ENCODE measurements at places on chromosomes 6 and 20.

DNA sequence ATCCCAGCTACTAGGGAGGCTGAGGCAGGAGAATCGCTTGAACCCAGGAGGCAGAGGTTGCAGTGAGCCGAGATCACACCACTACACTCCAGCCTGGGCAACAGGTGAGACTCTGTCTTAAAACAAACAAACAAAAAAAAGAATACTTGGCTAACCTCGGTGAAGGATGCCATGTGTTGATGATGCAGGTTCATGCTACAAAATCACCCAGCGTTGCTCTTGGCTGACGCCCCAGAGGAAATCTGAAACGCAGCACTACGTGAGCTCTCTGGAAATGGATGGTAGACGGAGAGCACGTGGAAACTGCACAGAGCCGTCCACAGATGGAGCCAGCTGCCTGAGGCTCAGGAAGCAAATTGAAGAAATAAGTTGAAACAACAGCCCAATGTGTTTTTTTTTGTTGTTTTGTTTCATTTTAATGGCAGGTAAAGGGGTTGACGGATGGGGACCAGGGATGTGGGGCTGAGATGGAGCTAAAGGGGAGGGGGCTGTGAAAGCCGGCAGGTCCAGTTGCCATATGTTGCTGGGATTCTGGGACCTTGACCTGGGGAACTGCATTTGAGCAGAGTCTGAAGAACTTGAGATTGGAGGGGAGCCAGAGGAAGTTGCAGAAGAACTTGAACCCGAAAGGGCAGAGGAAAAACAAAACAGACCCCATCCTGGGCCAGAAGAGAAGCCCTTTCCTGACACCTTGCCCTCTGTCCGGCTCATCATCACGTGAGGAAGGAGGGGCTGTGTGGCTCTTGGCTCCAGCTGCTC is 12.8 kb upstream of the MANBAL start:
- DNase-seq: peak; percentile 80

DNA sequence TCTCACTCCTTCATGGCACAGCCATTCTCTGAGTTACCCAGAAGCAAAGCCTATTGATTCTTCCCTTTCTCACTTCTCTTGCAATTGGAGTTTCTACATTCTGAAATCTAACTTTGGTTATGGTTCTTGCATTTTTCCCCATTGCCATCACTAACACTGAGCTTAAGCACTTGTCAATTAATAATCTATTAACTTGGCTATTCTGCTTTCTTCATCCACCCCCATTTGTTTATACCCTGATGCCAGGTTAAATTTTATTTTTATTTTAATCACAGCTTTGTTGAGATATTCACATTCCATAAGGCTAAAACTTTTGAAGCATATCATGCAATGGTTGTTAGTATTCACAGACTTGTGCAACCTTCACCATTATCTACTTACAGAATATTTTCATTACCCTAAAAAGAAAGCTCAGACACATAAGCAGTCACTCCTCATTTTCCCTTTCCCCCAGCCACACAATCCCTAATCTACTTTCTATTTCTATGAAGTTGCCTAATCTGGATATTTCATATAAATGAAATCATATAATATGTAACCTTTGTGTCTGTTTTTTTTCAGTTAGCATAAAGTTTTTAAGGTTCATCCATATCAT is 222.3 kb downstream of the UBE3D start:
- no peak for DNase-seq

DNA sequence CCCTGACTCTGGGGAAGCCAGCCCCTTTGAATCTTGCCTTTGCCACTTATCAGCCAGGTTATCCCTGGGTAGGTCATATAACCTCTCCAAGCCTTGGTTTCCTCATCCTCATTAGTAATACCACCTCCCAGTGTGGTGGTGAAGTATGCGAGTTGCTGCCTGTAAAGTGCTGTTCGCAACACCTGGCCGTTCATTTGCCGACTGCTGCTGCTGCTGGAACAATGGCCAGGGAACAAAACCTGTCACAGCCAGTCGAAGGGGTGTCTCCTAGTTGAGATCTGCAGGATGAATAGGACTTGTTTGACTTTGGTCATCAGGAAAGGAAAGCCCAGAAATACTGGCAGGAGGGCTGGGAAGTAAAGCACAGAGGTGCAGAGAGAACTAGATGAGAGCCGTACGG is 6.1 kb downstream of the MANBAL start:
- DNase-seq: no peak

DNA sequence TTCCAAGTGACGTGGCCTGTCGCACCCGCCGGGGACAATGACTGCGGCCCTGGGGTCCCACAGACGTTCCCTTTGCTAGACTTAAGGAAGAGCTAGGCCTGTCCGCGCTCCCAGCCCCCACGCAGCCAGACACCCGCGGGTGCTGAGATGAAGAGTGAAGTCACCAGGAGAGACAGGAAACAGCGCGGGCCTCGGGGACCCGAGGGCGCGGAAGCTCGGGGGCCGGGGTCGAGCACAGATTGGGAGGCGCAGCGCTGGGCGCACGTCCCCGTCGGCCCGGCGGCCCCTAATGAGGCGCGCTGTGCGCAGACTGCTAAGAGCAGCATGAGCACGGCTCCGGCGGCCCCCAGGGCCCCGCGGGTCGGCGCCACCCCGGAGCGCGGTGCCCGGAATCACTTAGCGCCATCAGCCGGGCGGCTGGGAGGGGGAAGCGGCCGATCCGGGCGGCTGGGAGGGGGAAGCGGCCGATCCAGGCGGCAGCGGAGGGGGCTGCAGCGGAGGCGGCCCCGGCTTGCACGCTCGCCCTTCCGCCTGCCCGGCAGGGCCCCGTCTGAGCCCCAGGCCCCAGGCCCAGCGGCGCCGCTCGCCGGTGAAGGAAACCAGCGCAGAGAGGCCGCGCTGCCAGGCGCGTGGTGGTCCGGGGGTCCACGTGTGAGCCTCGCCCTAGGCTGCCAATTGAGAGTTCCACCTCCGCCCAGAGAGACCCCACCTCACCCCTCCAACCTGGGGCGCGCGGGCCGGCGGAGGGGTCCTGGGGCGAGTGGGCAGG is 8.3 kb upstream of the AVP start:
- no peak for DNase-seq

- DNase-seq: no peak
Measured at GRCh38 chr6:128259029-128259724, 261.2 kb downstream of the PTPRK start.

DNA sequence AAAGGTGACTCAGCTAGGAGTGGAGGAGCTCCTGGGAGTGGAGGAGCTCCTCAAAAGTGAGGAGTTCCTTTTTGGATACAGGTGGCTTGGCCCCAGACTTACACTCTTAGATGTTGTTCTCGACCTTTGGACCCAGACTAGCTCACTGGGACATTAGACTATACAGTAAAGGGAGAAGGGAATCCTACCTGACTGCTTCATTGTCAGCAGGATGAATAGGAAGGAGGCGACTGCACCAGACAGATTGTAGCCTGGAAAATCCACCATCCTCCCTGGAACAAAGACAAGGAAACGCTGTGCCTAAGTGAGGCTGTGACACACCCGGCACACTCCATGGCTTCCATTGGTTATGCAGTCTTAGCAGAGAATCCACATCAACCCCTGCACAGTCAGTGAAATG is at the start of gene BTNL2:
TSS of gene BTNL2 (minus strand) at position 325 of the 400 bp plus-strand sequence. CDS start at position 267, 58 bp downstream.
- DNase-seq: no peak

GRCh38 chr6:21393441-21394165 is 199.9 kb upstream of the SOX4 start:
- no peak for DNase-seq

GRCh38 chr20:3646651-3647050 is 16.5 kb downstream of the GFRA4 start:
- no peak for DNase-seq

- no peak for DNase-seq
Measured at GRCh38 chr6:66628917-66629316, 921.9 kb upstream of the EYS start.

DNA sequence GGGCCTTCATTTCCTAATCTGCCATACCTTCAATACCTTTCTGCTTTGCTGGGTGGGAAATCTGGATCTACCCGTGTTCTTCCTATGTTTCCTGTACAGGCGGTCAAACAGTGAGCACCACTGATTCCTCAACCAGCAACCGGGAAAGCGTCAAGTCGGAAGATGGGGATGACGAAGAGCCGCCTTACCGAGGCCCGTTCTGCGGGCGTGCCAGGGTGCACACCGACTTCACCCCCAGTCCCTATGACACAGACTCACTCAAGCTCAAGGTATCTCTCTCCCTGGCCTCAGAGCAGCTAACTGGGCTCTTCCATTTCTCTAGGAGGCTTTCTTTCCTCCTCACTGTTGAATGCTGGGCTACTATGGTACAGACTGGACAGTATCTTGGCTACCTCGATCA is 190.1 kb downstream of the SASH1 start:
- no peak for DNase-seq

DNA sequence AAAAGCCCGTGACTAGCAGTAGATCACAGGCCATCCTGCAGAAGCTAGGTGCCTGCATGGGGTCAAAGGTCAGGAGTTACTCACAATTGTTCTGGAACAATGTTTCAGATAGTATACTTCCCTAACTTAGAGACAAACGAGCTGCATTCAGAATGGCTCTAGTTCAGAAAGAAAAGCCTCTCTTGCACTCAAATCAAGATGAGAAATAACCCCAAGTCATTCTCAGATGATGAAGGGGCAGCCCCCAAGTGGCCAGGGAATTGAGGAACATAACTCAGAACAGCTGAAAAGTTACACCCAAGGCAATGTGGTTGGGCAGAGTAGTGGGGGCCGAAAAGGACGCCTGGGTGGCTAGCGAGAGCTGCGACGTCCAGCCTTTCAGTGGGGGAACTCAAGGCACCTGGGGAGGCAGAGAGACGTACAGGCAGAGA is 27.8 kb downstream of the FYN start:
- DNase-seq: no peak

- no peak for DNase-seq
Measured at GRCh38 chr20:35108921-35109320, 16.3 kb upstream of the TRPC4AP start.

DNA sequence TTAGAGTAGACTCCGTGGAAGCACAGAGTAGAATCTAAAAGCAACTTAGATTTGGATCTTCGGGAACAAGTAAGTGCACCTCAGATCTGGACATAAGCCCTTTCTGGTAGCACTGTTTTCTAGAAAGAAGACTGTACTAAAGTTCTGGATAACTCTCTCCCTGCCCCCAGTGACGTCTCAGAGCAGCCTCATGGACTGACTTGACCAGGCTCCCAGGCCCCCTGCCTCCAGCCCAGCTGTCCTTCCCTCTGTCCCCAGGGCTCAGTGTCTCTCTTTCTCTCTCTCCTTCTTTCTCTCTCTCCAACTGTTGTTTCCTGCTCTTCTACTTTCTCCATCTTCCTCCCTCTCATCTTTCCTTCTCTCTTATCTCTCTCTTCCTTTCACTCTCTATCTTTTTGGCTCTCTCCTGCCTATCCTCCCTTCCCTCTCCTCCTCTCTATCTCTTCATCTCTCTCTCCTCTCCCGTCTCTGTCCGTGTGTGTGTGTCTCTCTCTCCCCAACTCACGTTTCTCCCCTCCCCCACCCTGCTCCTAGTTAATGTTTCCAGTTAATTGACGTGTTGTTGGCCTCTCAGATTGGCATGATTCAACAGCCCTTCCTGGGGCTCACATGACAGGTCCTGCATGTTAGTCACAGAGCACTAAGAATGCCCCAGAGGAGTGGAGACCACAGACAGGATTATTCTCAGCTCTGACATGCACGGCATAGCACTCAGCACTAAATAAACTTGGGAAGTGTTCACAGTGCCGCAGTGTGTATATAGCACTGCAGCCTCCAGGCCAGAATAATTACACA is 180.4 kb upstream of the FOXQ1 start:
- no peak for DNase-seq

GRCh38 chr6:73566954-73567591 is 46.2 kb upstream of the EEF1A1 start:
- DNase-seq: peak; percentile 79

- DNase-seq: no peak
Measured at GRCh38 chr6:136534268-136534667, 16.0 kb downstream of the MAP7 start.

DNA sequence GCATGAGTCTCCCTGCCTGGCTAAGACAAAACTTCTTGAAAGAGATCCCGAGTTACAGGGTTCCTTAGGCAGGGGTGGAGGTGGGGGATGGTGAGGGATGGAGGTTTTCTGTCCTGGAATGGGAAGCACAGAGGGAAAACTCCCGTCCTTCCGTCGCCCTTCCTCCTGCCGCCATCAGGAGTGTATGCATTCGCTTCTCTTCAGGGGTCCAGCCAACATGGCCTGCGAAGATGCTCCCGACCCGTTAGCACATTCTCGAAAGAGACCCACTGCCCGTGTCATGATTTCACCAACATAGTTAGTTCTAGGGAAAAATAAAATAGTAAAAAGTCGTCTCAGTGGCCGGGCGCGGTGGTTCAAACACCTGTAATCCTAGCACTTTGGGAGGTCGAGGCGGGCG is 37.1 kb downstream of the KIF25 start:
- DNase-seq: no peak

DNA sequence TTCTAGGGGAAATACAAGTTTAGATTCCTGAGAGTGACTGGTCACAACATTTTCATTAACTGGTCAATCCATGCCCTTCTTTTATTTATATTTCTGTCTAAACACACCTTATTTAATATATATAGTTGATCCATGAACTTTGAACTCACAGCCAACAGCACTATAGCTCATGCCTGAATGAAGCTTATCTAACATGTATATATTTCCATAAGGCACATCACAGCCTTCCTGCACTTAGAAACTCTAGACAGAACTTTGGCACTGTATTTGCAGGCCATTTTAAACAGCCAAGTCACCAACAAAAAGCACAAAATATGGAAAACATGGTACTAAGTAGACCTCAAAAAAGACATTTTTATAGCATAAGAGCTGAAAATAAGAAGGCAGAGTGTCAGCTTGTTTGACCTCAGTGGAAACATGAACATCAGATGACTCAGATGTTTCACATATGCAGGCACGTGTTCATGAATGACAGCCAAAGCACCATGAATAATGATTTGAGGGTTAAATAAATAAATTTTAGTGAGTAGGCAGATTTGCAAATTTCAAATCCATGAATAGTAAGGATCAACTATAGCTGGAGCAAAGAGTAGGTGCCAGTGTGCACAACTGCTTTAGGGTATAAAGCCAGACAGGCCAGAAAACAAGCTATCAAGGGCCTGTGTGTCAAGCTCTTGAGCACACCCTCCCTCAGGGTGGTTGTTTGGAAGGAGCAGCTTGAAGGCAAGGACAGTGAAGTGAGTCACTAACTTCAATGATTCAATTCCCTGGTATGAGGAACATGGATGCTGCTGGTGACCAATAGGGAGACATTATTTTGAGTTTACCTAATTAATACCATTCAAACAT is 88.9 kb upstream of the NT5E start:
- DNase-seq: peak; percentile 14
